Stomach (tissue), 19 donors: ENCODE measurements at places on chromosomes 5 and 9. TPM values are rescaled to one million over a fixed set of nuclear protein-coding genes. Genes with fewer than 3 reads are reported as not detected.

The LVRN gene
- total RNA-seq: not detected

The CDH10 gene
- 4.2 TPM for total RNA-seq

The MAMDC2 gene
- 7.2 TPM for total RNA-seq

The FIBCD1 gene
- not detected for total RNA-seq

The PLAC8L1 gene
- total RNA-seq: not detected

The CD274 gene
- total RNA-seq: 33.3 TPM

The ANKRA2 gene
- 2.0 TPM for total RNA-seq

DNA sequence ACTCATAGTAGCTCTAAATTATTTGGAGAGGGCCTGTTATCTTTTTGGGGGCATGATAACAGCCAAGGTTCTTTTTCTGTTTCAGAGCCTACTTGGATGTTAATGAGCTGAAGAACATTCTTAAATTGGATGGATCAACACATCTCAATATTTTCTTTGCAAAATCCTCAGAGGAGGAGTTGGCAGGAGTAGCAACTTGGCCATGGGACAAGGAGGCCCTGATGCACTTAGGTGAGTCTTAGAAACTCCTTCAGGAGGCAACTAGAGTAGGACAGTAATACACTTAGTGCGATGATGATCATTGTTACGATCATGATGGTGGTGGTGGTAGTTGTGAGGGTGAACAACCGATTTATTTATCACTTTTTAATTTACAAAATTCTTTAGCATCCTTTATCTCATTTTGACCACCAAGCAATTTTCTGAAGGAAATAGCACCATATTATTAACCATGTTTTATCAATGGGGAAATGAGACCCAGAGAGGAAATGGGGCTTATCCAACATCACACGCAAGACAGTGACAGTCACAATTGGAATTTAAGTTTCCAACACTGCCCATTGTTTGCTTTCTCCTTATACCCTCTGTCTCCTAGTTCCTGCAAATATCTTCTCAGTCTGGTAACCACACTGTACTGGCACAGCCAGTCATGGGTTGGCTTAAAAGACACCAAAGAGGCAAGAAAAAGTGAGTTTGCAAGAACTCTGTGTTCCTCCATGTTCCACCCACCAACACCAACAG is 54.0 kb downstream of the PAPPA start:
- no peak for DNase-seq
- H3K4me3 ChIP-seq: no peak overlapping the region
- H3K36me3 ChIP-seq: peaks cover 7% of the 10 kb centered on the region
- H3K4me1 ChIP-seq: no peaks in the 10 kb centered on the region
- H3K27me3 ChIP-seq: no peaks in the 10 kb centered on the region

DNA sequence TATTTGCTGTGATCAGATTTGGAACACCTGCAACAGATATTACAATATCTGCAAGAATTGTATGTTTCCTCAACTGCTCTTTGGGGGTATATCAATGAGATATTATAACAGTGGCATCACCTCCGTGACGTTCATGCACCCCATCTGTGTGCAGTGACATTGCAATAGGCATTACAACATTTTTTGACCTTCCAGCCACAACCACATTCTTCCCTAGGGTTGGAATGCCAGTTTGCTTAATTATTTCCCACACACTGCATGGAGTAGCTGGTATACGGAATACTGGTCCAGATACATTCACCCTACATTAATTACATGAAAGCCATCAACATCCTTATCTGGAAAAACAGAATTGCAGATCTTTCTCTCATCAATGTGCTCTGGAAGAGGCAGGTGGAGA is 42.3 kb downstream of the FBXO4 start:
- no peaks in the 10 kb centered on the region for H3K36me3 ChIP-seq
- H3K4me1 ChIP-seq: no peaks in the 10 kb centered on the region
- no peak overlapping the region for H3K4me3 ChIP-seq
- no peaks in the 10 kb centered on the region for H3K27me3 ChIP-seq
- no peak overlapping the region for H3K27ac ChIP-seq

DNA sequence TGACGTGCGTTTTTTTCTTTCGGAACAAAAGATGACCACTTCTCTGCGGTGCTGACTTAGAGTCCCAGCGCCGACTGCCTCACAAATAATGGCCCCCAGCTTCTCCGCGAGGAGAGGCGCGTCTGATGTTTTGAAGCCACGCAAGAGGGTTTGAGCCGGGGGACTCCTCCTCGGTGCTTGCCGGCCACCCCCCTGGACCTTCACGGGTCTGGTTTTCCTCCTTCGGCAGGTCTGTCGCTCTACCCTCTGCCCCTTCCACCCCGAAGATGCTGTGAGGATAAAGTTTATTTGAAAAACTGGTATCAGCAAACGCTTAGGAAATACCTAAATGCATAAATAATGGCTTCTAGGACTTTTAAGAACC is 584 bp downstream of the USP20 start:
- no peaks in the 10 kb centered on the region for H3K27me3 ChIP-seq
- no peak for DNase-seq
- H3K36me3 ChIP-seq: peaks cover 29% of the 10 kb centered on the region
- peaks cover 20% of the 10 kb centered on the region for H3K4me1 ChIP-seq
- H3K27ac ChIP-seq: peak overlapping the region; percentile 93
- peak overlapping the region; percentile 93 for H3K4me3 ChIP-seq

GRCh38 chr9:137302449-137303150 is 529 bp upstream of the NRARP start:
- H3K4me3 ChIP-seq: peak overlapping the region; percentile 53
- peaks cover 81% of the 10 kb centered on the region for H3K4me1 ChIP-seq
- peaks cover 7% of the 10 kb centered on the region for H3K27me3 ChIP-seq
- peak overlapping the region; percentile 85 for H3K27ac ChIP-seq
- no peak for DNase-seq

DNA sequence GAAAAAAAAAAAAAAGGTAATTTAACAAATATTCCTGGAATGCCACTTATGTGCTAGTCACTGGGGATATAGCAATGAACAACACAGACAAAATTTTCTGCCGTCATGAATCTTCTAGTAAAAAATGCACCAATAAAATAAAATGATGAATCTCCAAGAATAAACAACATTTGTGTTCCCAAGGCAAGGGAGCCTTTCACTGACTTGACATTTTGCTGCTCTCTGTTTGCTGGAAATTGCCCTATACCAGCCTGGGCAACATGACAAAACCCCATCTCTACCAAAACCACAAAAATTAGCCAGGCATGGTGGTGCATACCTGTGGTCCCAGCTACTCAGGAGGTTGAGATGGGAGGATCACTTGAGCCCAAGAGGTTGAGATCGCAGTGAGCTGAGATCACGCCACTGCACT is 64.5 kb upstream of the ERBIN start:
- H3K4me1 ChIP-seq: no peaks in the 10 kb centered on the region
- H3K27me3 ChIP-seq: no peaks in the 10 kb centered on the region
- H3K36me3 ChIP-seq: no peaks in the 10 kb centered on the region
- H3K4me3 ChIP-seq: no peak overlapping the region

GRCh38 chr5:150298701-150299451 is 3.8 kb downstream of the ARSI start:
- H3K27ac ChIP-seq: peak overlapping the region; percentile 71
- no peak overlapping the region for H3K4me3 ChIP-seq
- no peaks in the 10 kb centered on the region for H3K36me3 ChIP-seq

GRCh38 chr5:173298213-173298926 is 29.8 kb downstream of the STC2 start:
- no peak overlapping the region for H3K4me3 ChIP-seq
- no peak for DNase-seq
- peaks cover 15% of the 10 kb centered on the region for H3K4me1 ChIP-seq
- peaks cover 16% of the 10 kb centered on the region for H3K27me3 ChIP-seq
- no peaks in the 10 kb centered on the region for H3K36me3 ChIP-seq

- H3K27me3 ChIP-seq: no peaks in the 10 kb centered on the region
- peak; percentile 20 for DNase-seq
- H3K4me3 ChIP-seq: no peak overlapping the region
- H3K27ac ChIP-seq: peak overlapping the region; percentile 51
- no peaks in the 10 kb centered on the region for H3K36me3 ChIP-seq
- H3K4me1 ChIP-seq: peaks cover 48% of the 10 kb centered on the region
Observed at GRCh38 chr5:133049726-133050048, 2.1 kb upstream of the HSPA4 start.

GRCh38 chr5:131067636-131068035 is 97.4 kb downstream of the HINT1 start:
- no peaks in the 10 kb centered on the region for H3K27me3 ChIP-seq
- no peak overlapping the region for H3K27ac ChIP-seq
- DNase-seq: no peak

- H3K4me3 ChIP-seq: no peak overlapping the region
Observed at GRCh38 chr5:50463726-50464125, 22.6 kb upstream of the EMB start.

DNA sequence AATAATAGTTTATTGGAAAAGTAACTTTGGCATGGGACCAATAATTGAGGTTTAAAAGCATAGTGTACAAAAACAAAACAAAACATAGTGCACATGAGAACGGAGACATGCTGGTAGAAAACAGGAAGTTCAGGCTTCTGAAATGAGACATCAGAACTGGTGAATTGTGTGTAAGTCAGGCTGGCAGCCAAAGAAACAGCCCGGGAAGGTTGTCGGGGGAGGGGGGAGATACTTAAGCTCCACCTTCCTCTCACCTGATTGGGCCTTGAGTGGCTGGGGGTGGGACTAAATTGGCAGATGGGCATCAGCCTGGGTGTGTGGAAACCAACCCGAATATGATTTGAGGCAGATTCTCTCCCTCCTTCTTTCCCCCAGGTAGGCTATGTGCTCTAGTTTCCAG is 256.3 kb downstream of the SMARCA2 start:
- peaks cover 11% of the 10 kb centered on the region for H3K4me1 ChIP-seq
- no peak overlapping the region for H3K27ac ChIP-seq
- no peak for DNase-seq
- no peaks in the 10 kb centered on the region for H3K27me3 ChIP-seq
- H3K36me3 ChIP-seq: no peaks in the 10 kb centered on the region

DNA sequence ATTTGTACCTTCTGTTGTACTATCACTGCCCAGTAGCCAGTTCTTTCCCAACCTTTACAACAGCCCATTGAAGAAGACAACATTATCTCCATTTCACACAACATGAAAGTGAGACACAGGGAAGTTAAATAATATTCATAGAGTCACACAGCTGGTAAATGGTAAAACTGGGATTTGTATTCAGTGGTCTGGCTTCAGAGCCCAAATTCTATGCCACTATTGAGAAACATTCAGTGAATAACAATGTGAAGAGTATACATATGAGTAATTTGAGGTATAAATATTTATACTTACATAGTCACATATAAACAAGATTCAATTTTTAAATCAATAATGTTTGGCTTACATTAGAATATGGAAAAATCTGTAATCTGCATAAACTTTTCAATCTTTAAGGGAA is 13.8 kb downstream of the SMIM15 start:
- H3K36me3 ChIP-seq: no peaks in the 10 kb centered on the region
- no peak overlapping the region for H3K27ac ChIP-seq
- H3K27me3 ChIP-seq: no peaks in the 10 kb centered on the region
- DNase-seq: no peak

DNA sequence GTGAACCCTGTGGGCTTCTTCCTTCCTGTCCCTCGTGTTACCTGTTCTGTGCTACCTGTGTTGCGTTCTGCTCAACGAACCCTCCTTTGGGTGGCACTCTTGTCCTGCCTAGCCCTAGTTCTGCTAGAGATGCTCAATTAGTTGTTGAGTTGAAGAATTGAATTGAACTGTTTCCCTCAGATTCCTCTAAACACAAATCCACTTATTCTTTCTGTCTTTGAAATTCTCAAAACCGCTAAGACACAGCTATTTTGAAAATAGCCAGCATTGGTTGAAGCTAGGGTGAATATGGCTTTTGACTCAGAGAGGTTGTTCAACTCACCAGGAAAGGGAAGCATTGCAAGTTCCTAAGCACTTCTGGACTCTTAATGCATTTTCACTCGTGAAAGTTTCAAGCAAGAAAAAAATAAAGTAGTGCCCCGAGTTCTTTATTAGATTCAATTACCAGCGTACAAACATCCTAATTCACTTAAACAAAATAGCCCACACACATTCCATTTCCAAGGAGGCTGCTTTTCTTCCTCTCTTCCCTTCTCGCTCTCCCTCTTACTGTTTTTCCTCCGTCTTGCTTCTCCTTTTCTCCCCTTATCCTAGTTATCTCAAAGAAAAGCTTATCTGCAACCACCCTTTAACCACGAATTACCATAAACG is 642 bp upstream of the ITGA1 start:
- DNase-seq: peak; percentile 59
- H3K27me3 ChIP-seq: no peaks in the 10 kb centered on the region
- H3K4me3 ChIP-seq: peak overlapping the region; percentile 80

DNA sequence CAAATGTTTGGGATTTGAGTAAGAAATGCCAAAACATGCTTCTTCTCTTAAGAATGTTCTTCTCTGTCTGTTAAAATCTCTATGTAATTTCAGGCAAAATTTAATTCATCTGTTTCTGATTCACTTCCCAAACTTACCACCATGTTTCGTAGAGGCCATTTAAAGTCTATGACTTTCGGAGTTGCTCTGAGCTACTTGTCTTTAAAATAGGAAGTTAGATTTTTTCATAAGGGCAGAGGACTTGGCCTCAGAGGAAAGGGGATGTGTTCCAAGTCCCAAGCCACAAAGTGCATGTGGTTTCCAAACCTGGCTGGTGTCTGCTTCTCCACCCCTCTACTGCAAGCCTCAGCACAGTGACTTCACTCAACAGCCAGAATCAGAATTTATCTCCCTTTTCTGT is 111.3 kb upstream of the ADRA1B start:
- H3K36me3 ChIP-seq: no peaks in the 10 kb centered on the region
- H3K27ac ChIP-seq: no peak overlapping the region
- no peaks in the 10 kb centered on the region for H3K27me3 ChIP-seq

- H3K4me3 ChIP-seq: no peak overlapping the region
- H3K27ac ChIP-seq: no peak overlapping the region
- no peak for DNase-seq
- H3K36me3 ChIP-seq: no peaks in the 10 kb centered on the region
- no peaks in the 10 kb centered on the region for H3K4me1 ChIP-seq
- no peaks in the 10 kb centered on the region for H3K27me3 ChIP-seq
Observed at GRCh38 chr5:115579747-115580173, 22.5 kb downstream of the TICAM2 start.

DNA sequence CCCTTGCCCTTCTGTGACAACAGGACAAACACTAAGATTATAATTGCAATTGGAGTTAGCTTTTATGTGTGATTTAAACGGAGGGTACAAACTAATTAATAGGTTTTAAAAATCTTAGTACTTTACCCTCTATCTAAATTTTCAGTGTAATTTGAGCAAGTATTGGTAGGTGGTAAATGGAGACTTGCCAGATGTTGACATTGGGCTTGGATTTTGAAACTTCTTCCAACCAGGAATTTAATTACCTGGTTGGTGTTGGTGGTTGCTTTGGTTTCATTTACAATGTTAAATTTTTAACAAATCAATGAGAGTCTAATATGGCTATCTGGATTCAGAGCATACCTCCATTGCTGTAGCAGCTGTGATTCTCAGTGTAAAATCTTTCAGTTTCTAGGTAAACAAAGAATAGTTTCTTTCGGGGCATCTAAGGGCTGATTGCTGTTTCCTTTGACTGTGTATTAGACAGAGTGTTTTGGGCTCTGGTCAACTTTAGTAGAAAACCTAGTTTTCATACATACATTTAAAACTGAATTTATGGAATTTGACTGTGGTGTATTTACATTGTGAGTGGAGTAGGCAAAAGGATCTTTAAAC is 1.9 kb downstream of the DAPK1 start:
- peaks cover 72% of the 10 kb centered on the region for H3K4me1 ChIP-seq
- H3K27me3 ChIP-seq: peaks cover 8% of the 10 kb centered on the region
- H3K4me3 ChIP-seq: peak overlapping the region; percentile 80
- no peak for DNase-seq
